Thoracic aorta (tissue), 2 donors: ENCODE measurements at places on chromosomes 4 and X.
A peak's percentile ranks its signal among the peaks of the same experiment; 100 is the strongest.

DNA sequence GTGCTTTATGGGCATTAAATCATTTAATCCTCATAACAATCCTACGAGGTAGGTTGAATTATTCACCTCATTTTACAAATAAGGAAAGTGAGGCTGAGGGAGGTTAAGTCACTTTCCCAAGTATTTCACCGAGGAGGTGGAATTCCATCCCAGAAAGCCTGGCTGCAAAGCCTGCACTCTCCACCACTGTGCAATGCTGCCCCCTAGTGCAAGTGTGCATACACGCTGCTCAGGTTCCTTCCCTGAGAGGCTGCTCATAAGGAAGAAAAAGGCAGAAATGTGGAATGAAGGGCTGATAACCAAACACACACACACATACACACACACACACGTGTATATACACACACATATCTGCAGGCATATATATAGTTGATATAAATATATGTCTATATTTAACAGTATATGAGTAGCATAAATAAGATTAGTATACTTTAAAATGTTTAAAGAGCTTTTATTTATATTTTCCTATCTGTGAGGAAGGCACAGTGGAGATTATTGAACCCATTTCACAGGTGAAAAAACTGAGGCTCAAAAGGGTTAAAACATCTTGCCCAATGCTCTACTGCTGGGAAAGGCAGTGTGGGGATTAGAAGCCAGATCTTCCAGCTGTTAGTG is 714.5 kb upstream of the TENM3 start:
- H3K27ac ChIP-seq, result no peak overlapping the region
- DNase-seq, result no peak
- no peaks in the 10 kb centered on the region for H3K27me3 ChIP-seq
- H3K4me1 ChIP-seq, result no peaks in the 10 kb centered on the region

GRCh38 chrX:71184803-71185495 is 38.1 kb upstream of the GJB1 start:
- DNase-seq, result no peak
- H3K27ac ChIP-seq, result no peak overlapping the region
- no peaks in the 10 kb centered on the region for H3K36me3 ChIP-seq
- H3K4me3 ChIP-seq, result no peak overlapping the region

DNA sequence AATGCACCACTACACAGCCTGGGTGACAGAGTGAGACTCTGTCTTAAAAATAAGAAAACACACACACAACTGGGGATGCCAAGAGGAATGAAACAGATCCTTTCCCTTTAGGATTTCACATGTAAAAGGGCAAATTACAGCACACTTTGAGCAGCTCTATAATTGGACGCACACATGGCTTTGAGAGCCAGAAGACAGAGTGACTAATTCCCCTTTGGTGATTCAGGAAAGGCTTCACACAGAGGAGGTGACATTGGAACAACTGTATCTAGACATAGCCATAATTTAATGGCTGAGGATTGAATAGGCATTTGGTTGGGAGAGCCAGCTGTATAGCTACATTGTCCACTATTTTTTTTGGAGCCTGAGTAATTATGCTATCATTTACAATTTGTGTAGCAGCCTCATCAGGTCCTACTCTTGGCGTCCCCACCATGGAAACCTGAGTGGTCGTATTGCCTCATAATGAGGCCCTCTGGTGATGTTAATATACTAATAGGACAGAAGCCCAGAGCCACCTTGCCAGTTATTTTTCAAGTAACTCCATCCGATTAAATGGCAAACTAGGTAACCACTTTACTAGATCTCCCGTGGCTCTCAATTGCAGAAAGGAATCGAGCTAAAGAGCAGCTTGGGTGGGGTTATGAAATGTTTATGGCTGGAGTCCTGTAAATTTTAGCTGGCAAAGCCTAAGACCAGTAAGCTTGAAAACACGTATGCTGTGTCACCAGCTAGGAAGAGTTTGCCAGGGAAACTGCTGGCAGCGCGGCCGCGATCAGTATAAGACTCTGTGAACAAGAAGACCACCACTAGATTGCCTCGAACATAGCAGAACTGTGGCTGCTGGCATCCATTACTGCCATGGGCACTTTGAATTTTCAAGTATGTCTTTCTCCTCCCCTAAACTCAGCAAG is 8.5 kb upstream of the PPEF1 start:
- H3K4me3 ChIP-seq, result no peak overlapping the region
- no peaks in the 10 kb centered on the region for H3K27me3 ChIP-seq
- DNase-seq, result no peak
- no peaks in the 10 kb centered on the region for H3K36me3 ChIP-seq
- peaks cover 8% of the 10 kb centered on the region for H3K4me1 ChIP-seq

DNA sequence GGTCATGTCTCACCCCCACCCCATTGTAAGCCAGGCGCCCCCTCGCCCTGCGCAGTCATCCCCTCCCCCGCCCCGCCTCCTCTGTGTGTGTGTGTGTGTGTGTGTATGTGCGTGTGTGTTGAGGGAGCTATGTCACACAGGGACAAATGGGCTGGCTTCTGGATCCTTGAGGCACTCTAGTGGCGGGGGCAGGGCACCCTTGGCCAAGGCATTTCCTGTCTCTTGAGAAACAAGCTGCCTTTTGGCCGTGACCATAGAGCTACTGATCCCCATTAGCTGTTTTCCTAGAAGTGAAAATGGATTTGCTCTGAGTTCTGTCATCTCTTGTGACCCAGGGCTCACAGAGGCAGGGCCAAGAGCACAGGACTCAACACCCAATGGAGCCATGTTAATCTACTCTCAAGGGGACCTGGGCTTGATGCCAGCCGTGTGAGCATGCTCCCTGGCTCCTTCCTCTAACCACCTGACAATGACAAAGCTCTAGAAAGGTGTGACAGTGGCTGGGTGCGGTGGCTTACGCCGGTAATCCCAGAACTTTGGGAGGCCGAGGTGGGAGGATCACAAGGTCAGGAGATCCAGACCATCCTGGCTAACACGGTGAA is 162.5 kb upstream of the BCOR start:
- no peak overlapping the region for H3K27ac ChIP-seq
- H3K36me3 ChIP-seq, result no peaks in the 10 kb centered on the region
- DNase-seq, result no peak

GRCh38 chr4:19187096-19187495 is 1064.6 kb upstream of the SLIT2 start:
- H3K27ac ChIP-seq, result no peak overlapping the region
- H3K4me3 ChIP-seq, result no peak overlapping the region
- H3K4me1 ChIP-seq, result peaks cover 7% of the 10 kb centered on the region
- H3K36me3 ChIP-seq, result no peaks in the 10 kb centered on the region

GRCh38 chr4:39568805-39569204 is 41.6 kb upstream of the UGDH start:
- H3K4me3 ChIP-seq, result no peak overlapping the region
- no peaks in the 10 kb centered on the region for H3K27me3 ChIP-seq
- no peaks in the 10 kb centered on the region for H3K4me1 ChIP-seq
- H3K36me3 ChIP-seq, result peaks cover 2% of the 10 kb centered on the region
- no peak overlapping the region for H3K27ac ChIP-seq

GRCh38 chr4:123649645-123650391 is 253.2 kb downstream of the SPRY1 start:
- H3K27me3 ChIP-seq, result no peaks in the 10 kb centered on the region
- peak overlapping the region; percentile 47 for H3K27ac ChIP-seq
- no peak for DNase-seq
- H3K4me1 ChIP-seq, result peaks cover 24% of the 10 kb centered on the region
- H3K4me3 ChIP-seq, result peak overlapping the region; percentile 46

DNA sequence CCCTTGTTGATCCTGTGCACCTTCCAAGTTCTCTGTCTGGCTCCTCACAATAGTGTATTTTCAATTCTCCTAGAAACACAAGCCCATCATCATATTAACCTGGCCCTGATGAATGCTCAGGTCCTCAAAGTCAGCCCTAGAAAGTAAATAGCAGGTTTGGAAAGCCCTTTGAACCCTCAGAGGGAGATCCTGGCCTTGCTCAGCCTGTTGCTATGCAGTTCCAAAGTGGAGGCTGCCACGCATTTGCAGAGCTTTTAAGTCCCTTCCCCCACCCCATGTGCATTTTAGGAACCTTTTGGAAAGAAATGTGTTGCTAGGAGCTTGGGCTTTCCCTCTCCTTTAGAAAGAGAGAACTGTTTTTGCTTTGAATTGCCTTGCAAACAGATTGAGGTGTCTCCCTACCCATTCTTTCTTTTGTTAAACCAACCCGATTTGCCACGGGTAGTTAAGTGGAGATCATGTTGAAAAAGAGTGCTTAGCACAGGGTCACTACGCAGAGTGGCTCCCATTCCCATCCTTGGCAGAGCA is 12.2 kb downstream of the MAMLD1 start:
- H3K27me3 ChIP-seq, result no peaks in the 10 kb centered on the region
- H3K4me1 ChIP-seq, result no peaks in the 10 kb centered on the region
- DNase-seq, result no peak
- no peaks in the 10 kb centered on the region for H3K36me3 ChIP-seq
- H3K4me3 ChIP-seq, result no peak overlapping the region
